NCI-H2029 treated with DMSO at 0.1 percent for 48 hours (cell line): ENCODE measurements at places on chromosomes 3 and 15.

DNA sequence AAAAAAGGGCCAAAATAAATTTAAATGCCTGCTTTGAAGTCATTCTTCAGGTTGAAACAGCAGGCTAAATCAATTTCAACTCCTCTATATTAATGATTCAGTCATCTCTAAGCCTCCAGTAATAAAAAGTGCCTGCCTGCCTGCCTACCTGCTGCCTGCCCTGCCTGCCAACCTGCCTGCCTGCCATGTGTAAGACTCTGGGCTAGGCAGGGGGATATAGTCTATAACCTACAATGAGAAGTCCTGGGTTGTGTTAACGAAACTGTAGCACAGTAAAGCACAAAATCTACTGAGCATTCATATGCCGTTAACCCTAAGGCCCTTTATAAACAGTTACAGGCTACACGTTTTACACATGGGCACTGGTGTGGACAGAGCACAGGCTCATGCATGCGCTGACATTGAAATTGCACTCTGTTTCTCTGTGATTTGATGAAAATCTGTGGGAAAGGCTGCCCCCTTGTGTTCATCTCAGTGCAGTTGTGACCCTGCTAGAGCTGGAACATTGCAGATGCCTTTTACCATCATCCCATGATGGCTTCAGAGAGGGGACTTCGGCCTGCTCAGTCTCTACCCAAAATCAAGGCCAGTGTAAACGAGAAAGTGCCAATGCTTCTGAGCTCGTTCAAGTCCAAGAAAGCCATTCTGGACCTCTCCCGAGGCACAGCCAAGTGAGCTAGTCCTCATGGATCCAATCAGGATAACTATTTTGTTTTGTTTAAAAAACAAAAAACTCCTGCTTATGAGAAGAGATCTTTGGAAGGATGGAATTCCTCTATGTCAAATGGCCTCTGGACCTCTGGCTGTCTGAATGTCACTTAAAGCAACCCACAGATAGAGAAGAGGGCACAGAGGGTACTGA is 64.6 kb downstream of the EFL1 start:
- DNase-seq = peak; percentile 11

- DNase-seq = no peak
These were observed 143.4 kb downstream of the FEZF2 start for GRCh38 chr3:62229908-62230307.

- no peak for DNase-seq
These were observed 120.4 kb downstream of the GABRG3 start for GRCh38 chr15:27091270-27091940.

- no peak for DNase-seq
These were observed 15.2 kb upstream of the XIRP1 start for GRCh38 chr3:39207361-39208186.

DNA sequence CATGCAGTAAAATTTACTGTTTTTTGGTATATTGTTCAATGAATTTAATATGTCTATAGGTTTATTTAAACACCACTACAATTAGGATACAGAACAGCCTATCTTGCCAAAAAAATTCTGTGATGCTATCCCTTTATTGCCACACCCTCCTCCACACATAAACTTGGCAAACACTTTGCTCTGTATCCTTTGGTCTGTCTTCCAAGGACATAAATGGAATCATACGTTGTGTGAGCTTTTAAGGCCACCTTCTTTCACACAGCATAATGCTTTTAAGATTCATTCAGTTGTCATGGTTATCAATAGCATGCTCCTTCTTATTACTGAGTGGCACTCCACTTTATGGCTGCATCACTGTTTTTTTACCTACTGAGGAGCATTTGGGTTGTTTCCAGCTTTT is 71.5 kb downstream of the CERS3 start:
- DNase-seq = no peak

DNA sequence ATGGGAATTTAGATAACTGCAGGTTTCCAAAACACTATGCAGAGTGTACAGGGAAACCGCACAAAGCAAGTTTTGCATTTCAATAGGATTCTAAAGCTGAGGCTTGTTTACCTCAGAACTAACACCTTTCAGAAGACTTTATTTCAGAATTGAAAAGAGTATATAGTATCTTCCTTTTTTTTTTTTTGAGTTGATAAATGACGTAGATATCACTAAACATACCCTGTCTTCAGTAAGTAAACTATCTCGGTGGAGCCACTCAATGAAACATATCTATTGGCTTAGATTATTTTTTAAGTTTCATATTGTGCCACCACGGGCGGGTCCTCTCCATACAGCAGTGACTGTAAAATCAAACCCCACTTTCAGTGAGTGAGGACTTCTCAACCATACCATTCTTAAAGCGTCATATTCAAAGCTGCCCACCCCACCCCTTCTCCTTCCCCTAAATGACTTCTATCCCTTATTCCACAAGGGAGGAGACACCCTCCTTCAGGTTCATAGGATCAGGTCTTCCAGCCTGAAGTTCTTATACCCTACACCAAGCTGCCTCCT is 2.0 kb upstream of the TBL1XR1 start:
- no peak for DNase-seq

DNA sequence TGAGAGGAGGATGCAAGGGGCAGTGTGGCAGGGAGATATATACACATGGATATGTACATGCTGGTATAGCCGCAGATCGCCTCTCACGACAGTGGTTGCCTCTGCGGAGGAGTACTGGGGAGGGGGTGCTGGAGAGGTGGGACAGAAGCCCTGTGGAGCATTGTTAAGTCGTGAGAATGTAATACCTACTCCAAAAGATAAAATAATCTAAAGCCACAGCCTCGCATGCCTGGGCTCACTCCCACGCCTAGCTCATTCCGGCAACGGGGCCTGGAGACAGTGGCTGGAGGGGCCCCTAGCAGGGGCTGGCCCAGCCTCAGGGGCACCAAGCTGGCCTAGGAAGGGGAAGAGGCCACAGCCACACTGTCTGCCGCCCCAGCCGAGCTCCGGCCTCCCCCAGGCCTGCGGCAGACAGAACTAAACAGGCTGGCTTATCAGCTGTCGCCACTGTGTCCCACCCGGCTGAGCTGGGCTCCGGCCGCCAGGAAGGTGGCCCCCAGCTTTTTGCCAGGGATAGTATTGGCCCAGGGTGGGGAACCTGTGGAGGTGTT is 65.1 kb upstream of the LCTL start:
- no peak for DNase-seq

GRCh38 chr3:169344465-169344864 is 319.0 kb downstream of the MECOM start:
- no peak for DNase-seq

GRCh38 chr15:78072080-78072892 is 5.2 kb downstream of the TBC1D2B start:
- DNase-seq = no peak

DNA sequence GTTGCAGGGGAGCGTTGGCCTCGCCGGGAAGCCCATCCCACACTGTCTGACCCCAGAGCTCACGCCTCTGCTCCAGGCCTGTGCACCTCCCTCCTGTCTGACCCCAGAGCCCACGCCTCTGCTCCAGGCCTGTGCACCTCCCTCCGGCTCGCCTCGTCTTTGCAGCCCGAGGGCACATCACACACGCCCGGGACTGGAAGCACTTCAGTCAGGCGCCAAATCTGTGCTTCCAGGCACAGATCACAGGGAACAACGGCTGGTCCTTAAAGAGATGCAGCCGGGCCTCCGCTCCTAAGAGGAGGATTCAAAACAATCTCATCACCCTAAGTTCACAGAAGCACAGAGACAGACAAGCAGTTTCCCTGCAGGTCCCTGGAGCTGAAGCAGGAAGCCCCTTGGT is 103.0 kb upstream of the RPL32 start:
- DNase-seq = no peak

GRCh38 chr3:4797201-4797705 is 182.0 kb upstream of the BHLHE40 start:
- DNase-seq = no peak

GRCh38 chr15:75843678-75844581 is 683 bp downstream of the UBE2Q2 start:
- no peak for DNase-seq

DNA sequence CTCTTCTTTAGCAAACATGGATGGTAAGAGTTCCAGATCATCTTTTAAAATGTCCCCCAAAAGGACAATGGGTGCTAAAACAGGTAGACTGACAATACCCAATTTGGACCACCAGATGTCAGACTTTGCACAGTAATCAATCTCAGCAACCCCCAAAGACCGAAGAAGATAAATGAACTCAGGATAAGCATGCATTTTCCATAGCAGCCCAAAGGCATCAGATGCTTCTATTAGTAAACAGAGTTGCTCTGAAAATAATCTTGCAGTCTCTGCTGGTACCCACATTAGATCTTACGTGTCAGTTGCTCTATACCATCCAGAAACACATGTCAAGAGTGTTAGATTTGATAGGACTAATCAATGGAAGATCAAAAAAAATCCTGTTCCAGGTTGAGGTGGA is 20.6 kb downstream of the MYH15 start:
- peak; percentile 22 for DNase-seq

DNA sequence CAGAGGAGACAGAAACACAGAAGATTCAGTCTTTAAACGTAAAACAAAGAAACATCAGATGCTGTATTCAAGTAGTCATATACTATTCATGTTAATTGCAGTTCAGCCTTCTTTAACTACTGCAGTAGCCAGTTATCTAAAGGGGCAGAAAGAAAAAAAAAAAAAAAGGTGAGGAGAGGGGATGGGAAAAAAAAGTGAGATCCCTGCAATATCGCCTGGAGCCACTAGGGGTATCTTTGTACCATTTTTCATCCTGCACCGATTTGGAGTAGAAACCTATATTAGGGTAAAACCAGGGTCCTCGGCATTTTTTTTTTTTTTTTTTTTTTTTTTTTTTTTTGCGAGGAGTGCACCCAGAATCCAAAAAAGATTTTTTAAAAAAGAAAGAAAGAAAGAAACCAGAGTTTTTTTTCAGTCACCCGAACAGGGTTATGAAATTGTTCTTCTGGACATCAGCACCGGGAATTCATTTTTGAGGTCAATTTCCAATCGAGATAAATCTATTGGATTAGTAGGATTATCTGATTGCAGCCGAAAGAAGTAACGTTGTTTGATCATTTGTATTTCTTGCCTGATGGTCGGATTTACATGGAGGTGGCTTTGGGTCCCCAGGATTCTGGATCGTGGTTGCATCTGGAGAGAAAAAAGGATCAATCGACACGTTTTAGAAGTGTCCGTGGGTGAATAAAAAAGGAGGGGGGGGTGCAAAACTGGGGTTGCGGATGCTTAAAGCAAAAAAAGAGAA is 186.7 kb downstream of the NLGN1 start:
- peak; percentile 29 for DNase-seq

DNA sequence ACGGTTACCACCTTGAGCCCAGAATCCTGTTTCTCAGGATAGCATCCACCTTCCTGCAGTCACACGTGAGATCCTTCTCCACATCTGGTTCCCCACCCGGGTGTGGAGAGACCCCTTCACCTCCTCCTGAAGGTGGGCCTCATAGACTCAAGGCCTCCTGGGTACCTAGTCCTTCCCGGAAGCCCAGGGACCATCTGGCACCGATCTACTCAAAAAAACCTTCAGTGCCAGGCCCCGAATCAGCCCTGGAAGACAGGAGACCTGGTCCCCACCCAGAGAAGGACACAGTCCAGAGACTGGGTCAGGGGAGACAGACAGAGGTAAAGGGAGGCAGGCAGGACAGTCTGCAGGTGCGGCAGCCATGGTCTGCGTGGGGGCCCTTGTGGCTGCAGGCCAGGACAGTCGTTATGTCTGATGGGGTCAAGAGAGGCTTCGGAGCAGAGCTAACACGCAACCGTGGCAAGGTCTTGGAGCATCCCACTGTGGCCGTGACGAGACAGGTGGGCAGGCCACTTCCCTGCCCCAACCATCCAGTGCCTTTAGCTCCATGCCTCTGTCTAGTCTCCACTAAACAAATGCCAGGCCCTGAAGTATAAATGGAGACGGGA is 112.2 kb upstream of the ABHD17C start:
- no peak for DNase-seq

DNA sequence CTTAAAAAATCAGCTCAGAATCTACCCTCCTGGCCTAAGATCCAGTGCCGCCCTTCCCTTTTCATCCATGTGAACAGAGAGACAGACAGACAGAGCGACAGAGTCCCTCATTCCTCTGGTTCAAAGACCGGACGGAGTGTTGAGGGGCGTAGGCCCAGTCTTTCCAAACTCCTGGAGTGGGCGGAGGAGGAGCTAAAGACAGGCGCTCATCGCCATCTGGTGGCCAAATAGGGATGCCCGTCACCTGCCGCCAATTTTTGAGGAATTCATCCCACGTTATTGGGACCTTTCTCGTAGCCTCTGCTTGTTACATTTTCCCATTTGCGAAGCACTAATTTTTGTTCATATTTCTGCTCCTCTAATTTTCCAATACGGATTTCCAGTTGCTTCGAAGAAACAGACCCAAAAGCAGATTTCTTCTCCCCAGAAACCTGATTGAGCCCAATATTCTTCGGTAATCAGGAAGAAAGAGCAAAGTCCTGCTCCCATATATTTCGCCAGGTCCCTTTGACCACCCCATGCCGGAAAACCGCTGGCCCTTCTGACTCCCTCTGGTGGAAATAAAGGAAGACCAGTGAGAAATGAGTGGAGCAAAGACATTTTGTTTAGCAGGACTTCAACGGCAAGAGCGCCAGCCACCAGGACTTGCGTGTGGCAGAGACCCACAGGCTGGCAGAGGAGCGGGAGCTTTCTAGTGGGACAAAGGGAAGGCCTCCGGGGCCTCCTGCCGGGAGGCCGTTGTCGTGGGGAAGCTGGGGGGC is 88.0 kb downstream of the LRRK1 start:
- DNase-seq = no peak

DNA sequence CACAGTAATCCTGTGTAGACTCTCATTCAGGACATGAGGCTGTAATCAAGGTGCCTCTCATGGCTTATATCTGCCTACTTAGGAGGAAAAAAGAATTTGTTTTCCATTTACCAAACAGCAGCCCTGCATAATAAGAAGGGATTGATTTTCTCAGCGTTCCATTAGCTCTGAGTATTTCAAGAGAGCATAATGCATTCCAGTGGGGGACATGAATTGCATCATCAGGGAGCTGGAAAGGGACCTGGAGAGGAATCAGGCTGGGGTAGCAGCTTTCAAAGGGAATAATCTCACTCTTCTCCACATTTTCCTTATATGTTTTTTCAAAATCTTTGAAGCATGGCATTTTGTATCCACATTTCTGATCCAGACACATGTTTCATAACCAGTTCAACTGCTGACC is 150.6 kb upstream of the ANKRD28 start:
- DNase-seq = no peak

DNA sequence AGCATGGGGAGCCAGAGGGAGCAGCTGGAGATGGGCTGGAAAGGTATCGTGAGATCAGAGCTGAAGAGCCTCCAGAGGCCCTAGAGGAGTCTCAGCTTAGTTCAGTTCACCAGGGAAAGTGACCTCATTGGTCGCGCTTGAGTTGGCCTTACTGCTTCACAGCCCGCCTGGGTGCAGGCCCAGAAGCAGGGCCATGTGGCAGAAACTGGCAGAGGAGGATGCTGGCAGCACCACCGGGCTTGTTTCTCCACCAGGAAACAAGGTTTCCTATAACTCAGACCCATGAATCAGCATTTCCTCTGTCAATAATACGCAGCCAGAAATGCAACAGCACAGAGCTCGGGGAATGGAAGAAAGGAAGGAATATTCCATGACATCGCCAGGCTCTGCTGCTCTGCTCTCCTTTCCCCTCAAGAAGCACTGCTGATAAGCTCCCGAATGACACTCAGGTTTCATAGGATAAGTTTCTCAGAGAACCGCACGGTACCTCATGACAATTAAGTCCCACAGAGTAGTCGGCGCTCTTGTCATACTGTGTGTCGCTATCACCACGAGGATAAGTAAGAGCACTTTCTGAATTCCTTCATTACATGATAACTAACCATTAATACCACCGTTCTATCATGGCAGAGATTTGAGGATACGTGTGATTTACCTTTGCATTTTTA is 147.1 kb upstream of the LPP start:
- peak; percentile 77 for DNase-seq

- DNase-seq = no peak
These were observed 455 bp upstream of the ABHD17C start for GRCh38 chr15:80694611-80695098.
